ENCODE measurements at places on chromosomes 5 and 9.

GRCh38 chr9:109704546-109704945 is 75.5 kb upstream of the PALM2AKAP2 start:
- DNase-seq: no peak

DNA sequence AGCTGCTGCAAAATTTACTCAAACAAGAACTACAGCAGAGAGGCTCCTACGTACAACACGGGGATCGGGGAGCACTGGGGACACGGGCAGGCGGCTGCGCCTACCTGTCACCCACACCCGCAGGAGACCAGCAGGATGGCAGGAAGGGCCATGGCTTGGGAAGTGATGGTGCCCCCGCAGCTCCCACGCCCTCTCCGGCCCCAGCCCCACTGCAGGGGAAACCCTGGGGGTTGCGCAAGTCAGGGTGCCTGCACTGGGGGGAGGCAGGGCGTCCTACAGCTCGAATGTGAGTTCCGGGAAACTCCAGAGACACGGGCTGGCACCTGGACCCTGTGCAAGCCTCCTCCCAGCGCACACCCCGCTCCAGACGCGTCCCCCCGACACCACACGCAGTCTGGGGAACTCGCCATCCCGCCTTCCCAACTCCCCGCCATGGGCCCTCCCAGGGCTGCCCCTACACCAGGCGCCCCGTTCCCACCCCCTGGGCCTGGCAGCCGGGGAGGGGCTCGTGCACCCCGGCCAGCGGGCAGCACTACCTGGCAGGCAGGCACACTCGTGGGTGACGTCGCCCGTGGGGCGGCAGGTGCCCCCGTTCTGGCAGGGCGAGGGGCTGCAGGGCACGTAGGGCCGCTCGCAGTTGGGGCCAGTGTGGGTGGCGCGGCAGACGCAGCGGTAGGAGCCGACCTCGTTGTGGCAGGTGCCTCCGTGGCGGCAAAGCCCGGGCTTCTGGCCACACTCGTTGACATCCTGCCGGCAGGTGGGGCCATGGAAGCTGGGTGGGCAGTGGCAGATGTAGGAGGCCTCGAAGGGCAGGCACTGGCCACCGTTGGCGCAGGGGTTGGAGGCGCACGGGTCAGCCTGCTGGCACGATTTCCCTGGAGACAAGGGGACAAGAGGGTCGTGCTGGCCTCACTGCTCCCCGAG is 23.3 kb downstream of the NOTCH1 start:
- no peak for DNase-seq

- DNase-seq: no peak
These were observed 131.8 kb downstream of the TLE1 start for GRCh38 chr9:81557452-81558090.

- no peak for DNase-seq
These were observed 33.5 kb downstream of the OR1J1 start for GRCh38 chr9:122444041-122444733.

DNA sequence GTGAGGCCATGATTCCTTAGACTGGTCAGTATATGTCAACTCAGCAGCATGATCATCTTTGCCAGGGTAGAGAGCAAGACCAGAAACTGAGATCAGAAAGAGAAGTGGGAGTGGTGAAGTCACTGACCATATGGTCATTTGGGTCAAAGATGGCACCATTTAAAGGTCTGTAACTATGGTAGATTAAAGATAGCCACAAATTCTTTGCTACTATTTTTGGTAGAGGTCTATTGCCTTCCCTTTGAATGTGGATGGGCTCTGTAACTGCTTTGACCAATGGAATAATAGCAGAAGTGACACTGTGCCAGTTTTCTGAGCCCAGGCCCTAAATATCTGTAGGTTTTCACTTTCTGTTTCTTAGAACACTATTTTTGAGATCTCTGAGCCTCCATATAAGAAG is 117.6 kb downstream of the PCSK1 start:
- no peak for DNase-seq

GRCh38 chr5:87524217-87524616 is 111.5 kb upstream of the CCNH start:
- DNase-seq: no peak
